ENCODE measurements at places on chromosomes 2 and 18. TPM values are rescaled to one million over a fixed set of nuclear protein-coding genes. Genes with fewer than 3 reads are reported as not detected.

The KIAA1328 gene
- 4.9 TPM for total RNA-seq

DNA sequence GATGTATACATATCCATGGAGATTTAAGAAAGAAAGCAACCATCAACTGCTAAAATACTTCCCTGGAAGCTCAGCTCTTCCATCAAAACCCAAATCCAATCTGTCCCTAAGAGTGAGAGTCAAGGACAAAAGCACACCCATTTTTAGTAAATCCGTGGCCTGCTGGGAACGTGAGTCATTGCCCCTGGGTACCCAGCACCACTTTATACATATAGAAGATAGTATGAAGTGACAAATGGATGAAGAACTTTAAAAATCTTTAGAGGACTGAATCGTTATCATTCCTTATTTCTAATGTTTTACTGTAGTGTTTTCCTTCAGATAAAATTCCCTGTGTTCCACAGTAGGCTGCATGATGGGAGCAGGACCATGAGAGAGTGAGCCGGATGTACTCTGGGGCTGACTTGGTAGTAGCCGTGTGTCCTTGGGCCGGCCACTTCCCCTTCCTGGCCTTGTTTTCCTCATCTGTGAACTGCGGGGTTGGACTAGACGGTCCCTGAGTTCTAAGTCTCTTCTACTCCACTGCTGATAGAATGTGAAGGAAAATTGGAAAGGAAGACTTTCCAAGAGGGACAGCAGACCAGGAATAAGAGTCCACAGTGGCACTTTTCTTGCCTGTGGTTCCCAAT, 28.5 kb upstream of the CEP68 start:
- no peak for DNase-seq

DNA sequence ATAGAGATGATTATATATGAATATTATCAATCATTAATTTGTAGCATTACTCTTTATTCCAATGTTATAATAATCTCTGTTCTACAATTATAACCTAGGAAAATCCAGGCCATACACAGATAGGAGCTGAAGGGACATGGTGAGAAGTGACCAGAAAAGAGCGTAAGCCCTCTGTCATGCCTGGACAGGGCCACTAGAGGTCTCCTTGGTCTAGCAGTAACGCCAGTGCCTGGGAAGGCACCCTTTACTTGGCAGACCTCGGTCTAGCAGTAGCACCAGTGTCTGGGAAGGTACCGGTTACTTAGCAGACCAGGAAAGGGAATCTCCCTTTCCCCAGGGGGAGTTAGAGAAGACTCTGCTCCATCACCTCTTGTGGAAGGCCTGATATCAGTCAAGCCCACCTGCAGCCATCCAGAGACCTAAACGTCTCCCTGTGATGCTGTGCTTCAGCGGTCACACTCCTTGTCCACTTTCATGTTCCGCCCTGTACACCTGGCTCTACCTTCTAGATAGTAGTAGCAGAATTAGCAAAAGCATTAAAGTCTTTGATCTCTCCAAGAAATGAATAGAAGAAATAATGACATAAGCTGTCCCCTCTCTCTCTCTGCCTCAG, 447.5 kb upstream of the FSIP2 start:
- peak; percentile 79 for DNase-seq

GRCh38 chr2:120283649-120284048, 31.0 kb downstream of the RALB start:
- peak; percentile 26 for DNase-seq

DNA sequence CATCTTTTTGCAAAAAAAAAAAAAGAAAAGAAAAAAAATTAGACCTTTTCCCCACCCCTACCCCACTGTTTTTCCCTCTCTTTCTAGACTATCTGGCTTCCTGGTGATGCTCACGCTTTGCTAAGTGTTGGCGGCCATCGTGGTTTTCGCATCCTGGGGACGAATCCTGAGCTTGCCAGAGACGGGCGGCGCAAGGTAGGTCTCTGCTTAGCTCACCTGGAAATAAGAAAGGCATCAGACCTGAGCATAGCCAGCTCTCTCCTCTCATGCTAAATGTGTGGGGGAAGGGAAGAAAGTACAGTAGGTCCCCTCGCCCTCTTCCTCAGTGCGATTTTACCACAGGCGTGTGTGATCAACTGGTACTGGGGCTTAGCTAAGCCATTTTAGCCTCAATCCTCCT, 90.5 kb downstream of the KLHL29 start:
- no peak for DNase-seq

DNA sequence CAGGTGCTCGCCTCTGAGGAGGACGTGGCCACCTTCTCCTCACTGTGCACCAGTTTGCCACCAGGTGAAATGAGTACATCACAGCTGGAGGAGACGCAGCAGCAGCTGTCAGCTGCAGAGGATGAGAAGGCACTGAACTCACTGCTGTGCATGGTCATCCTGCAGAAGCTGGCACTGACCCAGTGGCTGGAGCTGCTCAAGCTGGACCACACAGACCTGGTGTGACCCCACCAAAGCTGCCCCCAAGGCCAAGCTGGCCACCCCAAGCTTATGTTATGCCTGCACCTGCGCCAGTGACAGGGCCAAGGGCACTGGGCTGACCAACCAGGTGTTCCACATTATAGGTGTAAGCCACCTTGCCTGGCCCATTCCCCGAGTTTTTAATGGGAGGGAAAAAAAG, 19.3 kb downstream of the CLK1 start:
- DNase-seq, result no peak

The CCDC121 gene
- 4.7 TPM for total RNA-seq

DNA sequence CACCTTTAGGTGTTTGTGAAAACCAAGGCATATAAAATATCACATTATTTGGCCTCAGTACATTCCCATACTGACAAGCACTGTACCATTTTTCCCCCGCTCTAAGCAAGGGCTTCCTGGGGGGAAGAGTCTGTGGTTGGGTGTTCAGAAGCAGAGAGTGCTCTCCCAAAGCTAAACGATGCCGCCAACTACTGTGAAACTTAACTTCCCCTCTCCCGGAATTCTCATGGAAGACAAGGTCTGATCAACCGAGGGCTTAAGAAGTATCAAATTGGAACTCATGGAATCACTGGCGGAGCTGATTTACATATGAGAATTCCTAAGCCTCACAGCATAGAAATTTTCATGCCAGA, 433 bp upstream of the MFF start:
- DNase-seq, result peak; percentile 16

The SLC9A4 gene
- total RNA-seq, result 1.4 TPM

The RMND5A gene
- total RNA-seq, result 59.9 TPM
